Mesothelial cell of epicardium (in vitro differentiated cells): ENCODE measurements at places on chromosomes 16 and 17.
A peak's percentile ranks its signal among the peaks of the same experiment; 100 is the strongest.

- no peak for DNase-seq
Observed at GRCh38 chr17:47221154-47221553, 12.0 kb downstream of the MYL4 start.

- DNase-seq, result no peak
Observed at GRCh38 chr16:2157480-2158261, 2.1 kb downstream of the TRAF7 start.

DNA sequence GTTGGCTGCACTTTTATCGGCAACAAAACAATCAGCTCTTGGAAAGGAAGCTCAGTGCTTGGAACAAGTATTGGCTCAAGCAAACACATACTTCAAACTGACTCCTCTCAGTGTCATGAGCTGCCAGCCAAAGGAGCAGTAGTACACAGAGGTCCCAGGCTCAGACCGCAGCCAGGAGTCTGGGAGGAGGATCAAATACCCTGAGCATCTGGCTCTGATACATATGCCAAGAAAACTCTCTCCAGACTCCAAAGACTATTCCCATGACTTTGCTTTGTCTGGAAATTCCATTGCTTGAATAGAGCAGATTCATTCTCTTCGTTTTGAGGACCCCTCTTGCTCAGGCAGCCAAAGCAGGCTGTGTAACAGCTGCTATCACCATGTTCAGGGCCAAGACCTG is 501.6 kb upstream of the PSMD7 start:
- no peak for DNase-seq

DNA sequence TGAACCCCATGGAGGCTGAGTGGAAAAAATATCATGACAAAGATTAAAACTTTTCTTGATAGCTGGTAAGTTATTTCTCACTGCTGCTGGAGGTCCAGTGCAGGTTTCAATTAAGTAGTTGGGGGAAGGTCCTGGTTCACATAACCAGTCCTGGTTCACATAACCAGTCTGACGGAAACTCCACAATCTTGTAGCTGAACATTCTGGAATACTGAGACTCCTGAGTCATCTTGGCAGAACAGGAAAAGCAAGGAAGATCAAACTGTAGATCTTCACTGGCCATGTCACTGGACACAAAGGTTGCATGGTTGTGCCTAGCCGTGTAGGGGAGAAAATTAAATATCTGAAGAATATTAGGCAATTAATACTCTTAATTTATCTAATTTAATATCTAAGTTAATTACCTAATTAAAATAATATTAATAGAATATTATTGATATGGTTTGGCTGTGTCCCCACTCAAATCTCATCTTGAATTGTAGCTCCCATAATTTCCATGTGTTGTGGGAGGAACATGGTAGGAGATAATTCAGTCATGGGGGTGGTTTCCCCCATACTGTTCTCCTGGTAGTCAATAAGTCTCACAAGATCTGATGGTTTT is 48.6 kb upstream of the CNTNAP4 start:
- DNase-seq, result no peak

GRCh38 chr16:82386761-82387160 is 216.7 kb upstream of the MPHOSPH6 start:
- no peak for DNase-seq

DNA sequence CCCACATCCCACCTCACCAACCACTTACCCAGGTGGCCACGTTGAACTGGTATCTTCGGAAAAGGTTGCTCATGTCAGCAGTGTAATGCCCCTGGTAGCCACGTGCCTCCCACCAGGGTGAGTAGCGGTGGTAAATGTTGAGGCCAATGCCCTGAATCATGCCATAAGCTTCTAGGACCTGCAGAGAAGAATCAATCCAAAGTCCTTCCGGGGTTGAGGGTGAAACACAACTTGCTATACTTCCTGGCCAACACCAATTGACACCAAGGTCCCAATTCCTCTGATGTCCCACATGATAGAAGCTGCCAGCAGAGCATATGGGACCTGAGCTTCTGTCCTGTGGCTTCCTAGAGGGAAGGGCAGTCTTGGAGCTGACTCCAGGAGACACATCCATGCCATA is 11.3 kb upstream of the CNOT1 start:
- DNase-seq, result no peak

GRCh38 chr17:15957206-15957605 is 12.3 kb downstream of the ADORA2B start:
- DNase-seq, result no peak

DNA sequence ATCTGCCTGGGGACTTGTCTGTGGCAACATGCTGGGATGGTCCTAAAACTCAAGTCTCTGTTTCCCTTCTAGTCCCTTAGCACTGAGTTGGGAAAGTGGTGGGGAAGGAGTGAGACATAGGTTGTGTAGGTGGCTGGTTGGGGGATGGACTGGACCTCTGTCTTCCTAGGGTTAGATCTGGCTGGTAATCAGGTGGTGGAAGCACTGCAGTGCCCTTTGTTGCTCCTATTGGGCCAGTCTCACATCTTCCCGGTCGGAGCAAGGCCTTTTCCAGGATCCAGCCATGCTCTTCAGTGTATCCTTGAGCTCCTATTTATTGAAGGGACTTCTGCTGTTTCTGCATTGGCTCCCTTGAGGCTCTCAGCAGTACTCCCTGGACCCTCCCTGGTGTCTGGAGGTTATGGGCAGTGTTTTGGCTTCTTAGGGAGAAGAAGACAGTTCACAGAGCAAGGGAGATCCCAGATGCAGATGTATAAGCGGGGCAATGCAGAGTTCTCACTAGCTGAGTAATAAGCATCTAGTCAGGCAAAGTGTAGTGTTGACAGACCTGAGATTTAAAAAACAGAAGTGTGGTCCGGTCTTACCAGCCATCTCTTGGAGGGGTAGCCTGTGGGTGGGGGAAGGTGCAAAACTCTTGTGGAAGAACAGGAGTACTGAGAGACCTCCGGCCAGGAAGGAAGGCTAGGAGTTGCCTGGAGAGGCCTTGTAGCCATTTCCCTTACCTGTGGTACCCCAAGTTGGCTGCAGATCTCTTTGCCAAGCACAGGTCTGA is 1.3 kb upstream of the NUTF2 start:
- DNase-seq, result no peak

DNA sequence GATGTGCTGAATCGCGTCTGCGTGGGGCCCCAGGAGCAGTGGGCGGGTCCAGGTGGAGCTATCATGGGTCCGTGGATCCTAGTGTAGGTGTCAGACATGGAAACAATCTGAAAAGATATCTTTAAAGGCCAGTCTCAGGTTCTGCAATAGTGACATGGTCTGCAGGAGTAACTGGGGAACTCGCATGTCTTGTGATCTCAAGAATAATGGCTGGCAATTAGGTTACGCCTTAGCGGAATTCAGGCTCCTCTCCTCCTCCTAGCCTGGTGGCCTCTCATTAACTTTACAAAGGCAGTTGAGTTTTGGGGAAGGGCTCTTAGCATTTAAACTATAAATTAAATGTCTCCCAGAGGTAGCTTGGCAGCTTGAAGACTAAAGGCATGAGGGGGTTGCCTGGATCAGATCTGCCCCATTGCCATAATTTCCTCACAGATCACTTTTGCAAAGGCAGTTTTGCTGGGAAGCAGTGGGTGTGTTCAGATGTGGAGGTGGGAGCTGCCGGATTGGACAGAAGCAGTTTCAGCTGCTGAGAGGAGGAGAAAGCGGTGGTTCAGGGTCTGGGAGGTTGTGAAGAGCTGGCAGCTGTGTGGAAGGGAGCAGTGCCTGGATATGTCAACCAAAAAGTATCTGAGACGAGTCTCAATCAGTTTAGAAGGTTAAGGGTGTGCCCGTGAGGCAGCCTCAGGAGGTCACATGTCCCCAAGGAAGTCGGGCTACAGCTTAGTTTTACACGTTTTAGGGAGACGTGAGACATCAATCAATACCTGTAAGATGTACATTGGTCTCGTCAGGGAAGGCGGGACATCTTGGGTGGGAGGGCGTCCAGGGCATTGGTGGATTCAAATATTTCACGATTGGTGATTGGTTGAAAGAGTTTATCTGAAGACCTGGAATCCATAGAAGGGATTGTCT is 2.7 kb downstream of the TBCD start:
- DNase-seq, result no peak

DNA sequence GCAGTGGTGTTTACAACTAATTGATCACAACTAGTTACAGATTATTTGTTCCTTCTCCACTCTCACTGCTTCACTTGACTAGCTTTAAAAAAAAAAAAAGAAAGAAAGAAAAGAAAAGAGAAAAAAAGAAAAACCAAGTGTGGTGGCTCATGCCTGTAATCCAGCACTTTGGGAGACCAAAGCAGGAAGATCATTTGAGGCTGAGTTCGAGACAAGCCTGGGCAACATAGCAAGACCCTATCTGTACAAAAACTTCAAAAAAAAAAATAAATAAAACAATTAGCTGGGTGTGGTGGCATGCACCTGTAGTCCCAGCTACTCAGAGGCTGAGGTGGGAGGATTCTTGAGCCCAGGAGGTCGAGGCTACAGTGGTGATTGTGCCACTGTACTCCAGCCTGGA is 4.2 kb downstream of the SNTB2 start:
- no peak for DNase-seq

DNA sequence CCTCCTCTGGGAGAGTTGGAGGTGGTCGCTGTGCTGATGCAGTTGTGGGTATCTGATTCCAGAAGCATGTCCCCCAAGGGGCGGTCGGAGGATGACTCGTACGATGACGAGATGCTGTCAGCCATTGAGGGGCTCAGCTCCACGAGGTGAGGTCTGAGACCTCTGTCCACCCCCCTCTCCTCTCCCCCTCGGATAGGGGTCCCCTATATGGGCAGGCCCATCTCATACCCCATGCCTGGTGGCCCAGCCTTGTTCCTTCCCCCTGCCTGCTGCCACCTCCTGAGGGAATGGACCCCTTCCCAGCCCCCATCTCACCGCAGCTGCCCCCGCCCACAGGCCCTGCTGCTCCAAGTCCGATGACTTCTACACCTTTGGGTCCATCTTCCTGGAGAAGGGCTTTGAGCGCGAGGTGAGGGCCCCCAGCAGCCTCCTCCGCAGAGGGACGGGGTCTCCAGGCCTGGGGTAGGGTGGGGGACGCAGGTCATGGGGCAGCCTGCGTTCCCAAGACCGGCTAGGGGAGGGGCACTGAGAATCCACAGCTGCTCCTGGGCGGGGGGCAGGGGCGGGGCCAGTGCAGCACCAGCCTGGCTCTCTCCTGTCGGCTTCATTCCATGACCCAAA is 39.2 kb downstream of the ADCY7 start:
- no peak for DNase-seq

- no peak for DNase-seq
Observed at GRCh38 chr16:11136600-11136999, 119.4 kb downstream of the SOCS1 start.

- DNase-seq, result no peak
Observed at GRCh38 chr17:82566129-82566960, 46.8 kb downstream of the FOXK2 start.

DNA sequence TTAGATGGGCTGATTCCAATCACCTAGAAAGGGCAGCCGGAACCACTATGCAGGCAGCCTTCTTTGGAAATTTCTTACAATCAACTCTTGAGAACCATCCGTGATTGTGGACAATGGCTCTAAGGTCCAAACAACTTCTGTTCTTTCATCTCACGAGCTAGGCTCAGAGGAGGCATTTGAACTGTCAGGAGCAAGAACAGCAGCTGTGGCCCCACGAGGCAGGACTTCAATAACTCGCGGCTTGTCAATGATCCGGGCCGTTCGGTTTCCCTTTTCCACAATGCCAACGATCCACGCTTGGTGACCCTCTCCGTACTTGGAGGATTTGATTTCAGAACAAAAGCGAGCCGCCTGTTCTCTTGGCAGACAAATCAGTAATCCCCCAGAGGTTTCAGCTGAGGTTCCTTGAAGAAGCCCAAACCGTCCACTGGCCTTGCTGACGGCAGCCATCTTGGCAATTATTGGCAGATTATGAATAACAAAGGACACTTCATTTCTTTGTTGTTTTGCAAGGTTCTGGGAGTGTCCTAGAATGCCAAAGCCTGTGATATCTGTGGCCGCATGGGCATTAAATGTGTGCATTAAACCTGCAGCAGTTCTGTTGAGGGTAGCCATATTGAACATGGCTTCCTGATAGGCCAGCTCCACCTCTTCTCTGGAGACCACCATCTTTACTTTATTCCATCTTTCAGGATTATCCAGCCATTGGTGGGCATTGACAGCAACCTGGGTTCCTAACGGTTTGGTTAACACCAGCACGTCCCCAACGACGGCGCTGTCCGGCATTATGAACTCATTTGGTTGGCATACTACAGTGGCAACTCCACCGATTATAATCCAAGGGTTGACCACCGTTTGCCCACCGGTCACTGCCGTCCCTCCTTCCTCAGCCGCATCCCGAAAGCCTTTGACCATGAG is 1.2 kb downstream of the SEPHS2 start:
- DNase-seq, result no peak

- DNase-seq, result no peak
Observed at GRCh38 chr17:78263063-78263735, 31.8 kb downstream of the TMEM235 start.

DNA sequence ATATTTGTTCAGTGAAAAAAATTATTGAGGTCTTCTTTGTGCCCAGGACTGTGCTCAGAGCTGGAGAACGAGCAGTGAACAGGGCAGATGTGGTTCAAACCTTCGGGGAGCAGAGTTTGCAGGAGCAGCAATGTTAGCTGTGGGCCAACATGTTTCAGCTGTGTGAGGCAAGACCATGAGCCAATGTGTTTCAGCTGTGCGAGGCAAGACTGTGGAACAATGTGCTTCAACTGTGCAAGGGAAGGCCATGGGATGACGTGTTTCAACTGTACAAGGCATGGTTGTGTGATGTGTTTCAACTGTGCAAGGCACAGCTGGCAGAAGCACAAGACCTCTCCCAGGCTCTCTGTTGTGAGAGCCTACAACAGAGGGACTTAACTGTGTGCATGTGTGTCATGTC is 35.2 kb upstream of the SDK2 start:
- no peak for DNase-seq

DNA sequence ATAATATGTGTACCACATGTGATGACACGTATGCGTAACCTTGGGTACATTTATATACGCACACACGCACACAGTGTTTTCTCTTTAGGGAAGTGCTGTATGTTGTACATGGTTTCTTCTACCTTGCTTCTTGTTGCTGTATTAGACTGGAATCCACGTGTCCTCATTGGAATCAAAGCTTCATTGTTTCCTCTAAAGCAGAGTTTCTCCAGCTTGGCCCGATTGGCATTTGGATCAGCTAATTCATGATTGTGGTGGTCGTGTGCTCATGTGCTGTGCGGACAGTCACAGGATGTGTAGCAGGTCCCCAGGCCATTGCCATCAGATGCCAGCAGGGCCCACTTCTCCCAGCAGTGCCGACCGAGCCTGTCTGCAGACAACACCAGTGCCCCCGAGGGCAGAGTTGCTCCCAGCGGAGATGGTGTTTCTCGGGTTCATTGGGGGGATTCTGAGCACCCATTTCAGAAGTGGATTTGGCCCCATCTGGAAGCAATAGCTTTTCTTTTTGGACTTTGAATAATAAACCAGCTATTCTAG is 148.4 kb downstream of the RPTOR start:
- no peak for DNase-seq

DNA sequence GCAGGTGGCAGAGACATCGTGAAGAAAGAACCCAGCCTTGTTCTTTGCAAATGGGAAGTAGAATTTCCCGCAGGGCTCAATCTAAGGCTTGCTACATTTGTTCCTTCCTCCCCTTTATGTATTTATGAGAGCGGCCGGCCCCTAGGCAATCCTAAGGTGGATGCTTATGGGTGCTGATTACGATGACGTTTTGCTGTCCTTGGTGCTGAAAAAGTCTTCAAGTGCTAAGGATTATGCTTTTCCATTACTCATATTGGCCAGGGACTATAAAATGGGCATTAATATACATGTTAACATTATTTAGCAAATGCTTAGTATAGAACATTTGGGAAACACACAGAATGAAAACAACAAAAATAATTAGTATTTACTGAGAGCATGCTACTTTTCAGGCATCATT is 313.3 kb upstream of the XYLT1 start:
- DNase-seq, result peak; percentile 46
